ENCODE measurements at places on chromosomes 3 and 15.

- no peak for DNase-seq
These were observed 317.7 kb upstream of the TPRG1 start for GRCh38 chr3:188853856-188854771.

DNA sequence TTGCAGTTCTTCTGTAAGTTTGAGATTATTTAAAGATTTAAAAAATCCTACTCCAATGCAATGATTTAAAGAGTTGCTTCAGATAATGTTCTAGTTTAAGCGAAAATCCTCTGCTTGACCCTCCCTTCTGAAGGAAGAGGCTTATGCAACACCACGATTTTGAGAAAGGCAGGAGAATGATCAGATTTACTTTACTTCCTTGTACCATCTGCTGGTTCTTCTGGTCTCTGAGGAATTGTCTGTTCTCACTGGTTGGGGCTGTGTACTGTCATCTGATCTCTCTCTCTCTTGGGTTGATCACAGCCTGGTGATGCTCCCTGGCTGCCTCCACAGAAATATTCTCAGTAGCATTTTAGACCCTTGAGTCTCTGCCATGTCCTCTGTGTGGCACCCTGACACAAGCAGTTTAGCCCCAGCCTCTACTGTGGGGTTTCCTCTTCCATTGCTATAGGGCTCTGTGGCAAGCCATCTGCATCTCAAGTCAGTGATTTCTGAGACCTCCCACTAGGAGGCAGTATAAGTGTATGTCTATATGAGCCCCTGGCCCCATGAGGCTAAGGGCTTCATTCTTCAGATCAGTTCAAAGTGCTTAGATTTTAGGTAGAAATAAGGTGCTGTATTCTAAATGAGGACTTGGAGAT, 50.8 kb upstream of the PLAAT1 start:
- DNase-seq: peak; percentile 10

GRCh38 chr15:51869060-51869421, 39.6 kb downstream of the TMOD3 start:
- DNase-seq: peak; percentile 98

GRCh38 chr3:143040261-143040879, 39.0 kb downstream of the U2SURP start:
- DNase-seq: peak; percentile 20

- no peak for DNase-seq
These were observed 598.6 kb downstream of the FOXP1 start for GRCh38 chr3:70984776-70985482.

DNA sequence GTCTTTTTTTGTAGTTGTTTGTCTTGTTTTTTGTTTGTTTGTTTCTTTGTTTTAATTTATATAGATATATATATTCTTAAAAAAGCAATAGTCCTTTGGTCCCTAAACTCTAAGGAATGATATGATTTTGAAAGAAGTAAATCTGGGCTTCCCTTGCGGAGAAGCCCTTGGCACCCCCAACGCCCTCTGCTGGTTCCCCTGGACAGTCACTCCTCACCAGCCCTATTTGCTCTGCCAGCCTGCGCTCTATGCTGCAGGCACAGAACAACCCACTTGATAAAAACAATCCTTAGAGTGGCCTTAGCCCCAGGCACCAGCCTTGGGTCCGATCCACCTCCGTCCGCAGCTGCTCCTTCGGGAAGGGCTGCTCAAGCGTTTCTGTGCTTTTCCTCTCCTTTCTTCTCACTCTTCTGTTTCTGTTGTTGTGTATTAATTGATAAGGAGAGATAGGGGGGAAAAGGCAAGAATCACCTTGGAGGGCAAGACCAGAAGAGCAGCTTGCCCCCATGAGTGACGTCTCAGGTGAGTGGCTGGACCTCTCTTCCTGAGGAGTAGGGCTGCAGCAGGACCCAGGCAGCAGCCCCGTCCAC, 13.7 kb upstream of the PARP6 start:
- peak; percentile 60 for DNase-seq

GRCh38 chr3:25430287-25430934, 2.3 kb downstream of the RARB start:
- DNase-seq: peak; percentile 39

- no peak for DNase-seq
These were observed 52.4 kb upstream of the CHST2 start for GRCh38 chr3:143067201-143067600.

- DNase-seq: no peak
These were observed 2.8 kb upstream of the ISG20 start for GRCh38 chr15:88636050-88636449.

DNA sequence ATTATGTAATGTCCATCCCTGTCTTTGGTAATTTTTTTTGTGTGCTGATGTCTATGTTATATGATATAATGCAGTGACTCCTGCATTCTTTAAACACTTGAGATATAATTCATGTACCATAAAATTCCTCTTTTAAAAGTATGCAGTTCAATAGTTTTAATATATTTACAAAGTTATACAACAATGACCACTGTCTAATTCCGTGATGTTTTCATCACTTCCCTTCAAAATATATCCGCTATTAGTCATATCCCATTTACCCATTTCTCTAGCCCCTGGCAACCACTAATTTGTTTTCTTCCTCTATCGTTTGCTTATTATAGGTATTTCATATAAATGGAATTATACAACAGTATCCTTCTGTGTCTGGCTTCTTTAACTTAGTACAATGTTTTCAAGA, 64.9 kb upstream of the SUCLG2 start:
- DNase-seq: peak; percentile 69

Measured in RPMI7951 (cell line).